ENCODE measurements at places on chromosomes 1 and 21.

DNA sequence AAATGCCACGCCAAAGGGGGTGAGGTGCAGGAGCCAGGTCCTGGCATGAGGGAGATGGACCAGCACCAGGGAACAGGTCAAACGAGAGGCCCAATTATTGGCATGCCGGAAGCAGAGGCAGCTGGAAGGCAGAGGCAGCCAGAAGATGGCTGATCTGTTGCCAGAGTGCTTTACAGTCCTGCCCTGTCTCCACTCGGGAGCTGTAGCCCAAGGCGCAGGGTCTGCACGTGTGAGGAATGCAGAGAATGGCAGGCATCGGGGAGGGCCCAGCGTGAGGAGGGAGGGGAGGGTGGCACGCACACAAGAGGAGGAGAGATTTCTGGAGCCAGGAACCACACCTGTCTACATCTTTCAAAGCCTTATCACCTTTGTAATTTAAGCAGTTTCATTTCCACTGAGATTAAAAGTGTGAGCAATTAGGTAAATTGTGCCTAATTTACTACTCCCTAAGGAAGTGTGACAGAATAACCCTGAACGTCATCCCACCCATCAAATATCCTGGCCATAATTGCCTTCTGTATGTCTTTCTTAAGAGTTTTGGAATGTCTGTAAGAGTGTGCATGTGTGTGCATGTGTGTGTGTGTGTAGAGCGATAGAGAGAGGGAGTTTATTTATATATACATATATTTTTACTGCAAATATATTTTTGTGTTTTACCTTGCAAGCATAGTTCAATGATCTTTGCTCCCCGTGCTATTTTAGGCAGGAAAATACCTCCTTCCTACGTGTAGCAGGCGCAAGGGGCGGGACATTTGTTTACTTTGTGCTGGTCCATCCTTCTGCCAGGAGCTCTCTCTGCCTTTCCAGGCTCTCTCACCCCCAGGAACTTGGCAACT is 125.5 kb upstream of the SERBP1 start:
- DNase-seq = no peak

GRCh38 chr1:56983484-56983883 is 17.7 kb upstream of the C8B start:
- no peak for DNase-seq

DNA sequence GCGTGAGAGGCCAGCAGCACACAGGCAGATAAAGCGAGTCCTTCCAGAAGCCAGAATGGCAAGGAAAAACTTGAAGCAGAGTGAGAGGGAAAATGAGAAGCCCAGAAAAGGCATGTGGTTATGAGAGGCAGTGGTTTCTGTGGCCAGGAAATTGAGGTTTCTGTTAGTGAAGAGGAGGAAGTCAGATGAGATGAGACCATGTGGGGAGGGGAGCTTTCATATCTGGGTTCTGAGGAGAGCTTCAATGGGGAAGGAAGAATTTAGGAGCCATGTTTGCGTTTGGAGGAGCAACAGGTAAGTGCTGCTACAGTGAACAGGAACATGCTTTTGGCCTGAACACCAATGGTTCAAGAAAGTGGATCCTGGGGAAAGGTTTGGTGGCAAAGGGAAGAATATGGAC is 6.1 kb upstream of the CD1A start:
- DNase-seq = peak; percentile 34

- DNase-seq = no peak
These were observed 32.0 kb downstream of the C1orf21 start for GRCh38 chr1:184418652-184419349.

- DNase-seq = peak; percentile 14
These were observed 94.8 kb upstream of the SGIP1 start for GRCh38 chr1:66439031-66439740.

GRCh38 chr1:17684810-17685209 is 70.3 kb upstream of the ACTL8 start:
- no peak for DNase-seq

- no peak for DNase-seq
These were observed 11.5 kb downstream of the PTCH2 start for GRCh38 chr1:44831516-44831915.

DNA sequence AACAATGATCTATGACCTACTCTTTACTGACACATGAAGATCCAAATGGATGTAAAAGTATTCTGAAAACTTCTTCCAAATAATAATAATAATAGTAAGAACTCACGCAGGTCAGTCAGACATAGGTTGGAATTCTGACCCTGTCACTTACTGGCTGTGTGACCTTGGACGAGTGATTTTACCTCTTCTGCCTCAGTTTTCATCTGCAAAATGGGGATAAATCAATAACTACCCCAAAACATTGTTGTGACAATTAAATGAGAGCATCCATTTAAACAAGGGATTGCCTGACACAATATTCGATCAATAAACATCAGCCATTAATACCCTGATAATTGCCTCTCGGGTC is 556 bp downstream of the MECR start:
- DNase-seq = no peak

DNA sequence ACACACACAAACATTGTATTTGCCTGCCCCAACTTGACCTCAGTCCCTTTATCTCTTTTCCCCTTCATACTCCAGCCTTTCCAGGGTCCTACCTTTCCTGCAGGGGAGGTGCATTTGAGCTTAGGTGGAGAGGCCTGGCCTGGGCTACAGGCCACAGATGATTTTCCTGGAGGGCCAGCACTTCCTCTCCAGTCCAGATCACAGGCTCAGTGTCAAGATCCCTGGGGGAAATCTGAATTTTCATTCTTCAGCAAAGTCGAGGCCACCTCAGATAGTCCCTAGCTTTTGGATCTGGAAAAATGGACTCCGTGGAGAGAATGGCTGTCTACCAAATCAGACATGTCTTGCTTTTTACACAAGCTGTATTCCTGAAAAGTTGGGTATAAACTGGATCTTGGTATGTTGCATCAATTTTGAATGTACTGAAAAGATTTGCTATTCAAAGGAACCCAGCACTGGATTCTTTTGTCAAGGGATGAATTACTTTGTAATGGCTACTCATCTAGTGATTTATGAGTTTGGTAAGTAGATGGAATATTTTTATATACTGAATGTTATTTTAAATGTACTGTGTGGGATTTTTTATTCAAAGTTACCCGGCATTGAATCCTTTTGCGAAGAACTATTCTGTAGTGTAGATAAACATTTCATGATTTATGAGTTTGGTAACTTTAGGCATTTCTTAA is 78.7 kb downstream of the DDR2 start:
- DNase-seq = no peak

DNA sequence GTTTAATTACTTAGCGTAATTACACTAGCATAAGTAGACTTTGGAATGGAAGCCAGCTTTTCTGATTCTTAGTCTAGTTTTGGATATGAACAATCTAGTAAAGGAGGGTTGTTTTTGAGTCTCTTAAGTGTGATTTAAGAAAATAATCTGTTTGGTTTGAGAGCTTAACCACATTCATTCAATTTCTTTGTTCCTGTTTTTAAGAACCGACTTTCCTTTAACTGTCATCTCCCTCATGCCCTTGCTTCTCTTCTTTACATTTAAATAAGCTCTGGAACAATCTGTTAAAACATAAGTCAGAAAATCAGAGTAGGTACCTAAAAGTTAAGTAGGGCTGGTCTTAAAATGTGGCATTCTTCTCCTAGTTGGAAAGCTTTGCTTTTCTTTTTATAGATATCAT is 27.7 kb downstream of the CDC42 start:
- DNase-seq = no peak

DNA sequence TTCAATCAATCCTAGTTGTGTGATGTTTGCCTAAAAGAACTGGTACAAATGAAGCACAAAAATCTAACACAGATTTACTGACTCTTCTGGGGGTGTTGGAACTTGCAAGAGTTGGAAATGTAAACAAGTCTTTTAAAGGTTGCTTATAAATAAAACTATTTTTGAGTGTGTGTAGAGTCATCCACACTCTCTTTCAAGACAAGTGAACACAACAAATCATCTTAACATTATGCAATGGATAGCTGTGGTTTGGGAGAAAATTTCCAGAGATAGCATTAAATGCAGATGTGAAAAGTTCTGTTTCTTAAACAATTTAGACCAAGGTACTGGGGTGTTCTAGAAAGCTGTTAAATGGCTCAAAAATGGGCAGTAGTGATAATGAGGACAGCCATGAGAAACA is 28.7 kb downstream of the C1orf87 start:
- no peak for DNase-seq

DNA sequence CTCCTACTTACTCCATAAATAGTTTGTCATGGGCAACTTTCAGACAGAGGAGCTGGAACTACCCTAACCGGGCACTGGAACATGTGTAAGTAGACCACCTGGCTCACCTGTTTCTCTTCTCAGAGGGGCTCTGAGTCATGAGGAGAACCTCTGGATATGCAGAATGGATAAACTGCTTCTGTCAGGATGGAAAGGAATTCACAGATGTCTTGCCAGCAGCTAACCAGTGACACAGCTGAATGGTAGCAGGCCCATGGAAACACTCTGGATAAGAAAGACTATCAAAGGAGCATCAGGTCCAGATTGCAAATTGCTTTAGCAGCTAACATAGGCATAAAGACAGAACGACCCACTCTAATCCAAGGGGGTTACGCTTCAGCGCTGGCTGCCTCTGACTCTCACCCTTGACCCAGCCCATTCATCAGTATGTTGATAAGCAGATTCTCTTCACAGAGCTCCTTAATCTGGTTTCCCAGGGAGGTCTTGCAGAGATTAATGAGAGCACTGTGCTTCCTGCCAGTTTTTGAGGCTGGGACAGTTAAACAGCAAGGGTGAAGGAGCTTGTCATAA is 54.2 kb downstream of the HIVEP3 start:
- no peak for DNase-seq

All from CD4-positive, alpha-beta T cell treated with Interleukin-15 for 4 hours (primary cell).